ENCODE measurements at places on chromosomes 3 and 15. TPM values are rescaled to one million over a fixed set of nuclear protein-coding genes. Genes with fewer than 3 reads are reported as not detected.

NPAP1 gene
- total RNA-seq, result not detected

TMC3 gene
- total RNA-seq, result not detected

SLC38A3 gene
- total RNA-seq, result not detected

DNA sequence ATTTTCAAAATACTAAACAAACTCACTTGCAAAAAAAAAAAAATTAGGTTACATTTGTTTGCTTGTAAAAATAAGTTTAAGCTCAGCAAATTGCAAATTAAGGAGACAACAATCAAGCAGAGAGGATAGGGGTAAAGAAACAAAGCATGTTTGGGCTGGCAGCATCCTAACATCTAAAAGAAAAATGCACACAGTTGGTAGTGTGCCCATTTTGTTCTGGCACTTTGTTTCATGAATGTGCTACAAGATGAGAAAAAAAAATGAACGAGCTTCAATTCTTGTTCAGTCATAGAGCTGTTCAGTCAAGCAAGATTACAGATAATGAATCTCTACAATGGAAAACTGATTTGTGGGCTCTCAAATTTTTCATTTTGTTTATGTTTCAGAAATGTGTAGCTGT lies 17.7 kb upstream of the ZBBX start:
- no peak for DNase-seq

DNA sequence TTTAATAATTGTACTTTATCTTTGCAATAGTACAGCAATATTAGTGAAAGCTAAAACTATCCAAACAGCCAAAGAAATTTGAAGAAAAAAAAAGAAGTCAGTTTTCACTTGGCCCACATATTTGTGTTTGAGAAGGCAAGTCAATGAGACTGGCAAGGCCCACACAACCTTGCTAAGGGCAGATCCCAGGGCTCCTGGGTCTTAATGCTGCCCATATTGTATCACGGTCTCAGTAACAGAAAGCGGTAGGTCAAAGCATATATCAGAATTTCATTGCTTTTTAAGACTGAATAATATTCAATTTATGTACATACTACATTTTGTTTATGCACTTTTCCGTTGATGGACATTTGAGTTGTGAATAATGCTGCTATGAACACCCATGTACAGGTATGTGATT lies 262.0 kb upstream of the TOPAZ1 start:
- no peak for DNase-seq

DNA sequence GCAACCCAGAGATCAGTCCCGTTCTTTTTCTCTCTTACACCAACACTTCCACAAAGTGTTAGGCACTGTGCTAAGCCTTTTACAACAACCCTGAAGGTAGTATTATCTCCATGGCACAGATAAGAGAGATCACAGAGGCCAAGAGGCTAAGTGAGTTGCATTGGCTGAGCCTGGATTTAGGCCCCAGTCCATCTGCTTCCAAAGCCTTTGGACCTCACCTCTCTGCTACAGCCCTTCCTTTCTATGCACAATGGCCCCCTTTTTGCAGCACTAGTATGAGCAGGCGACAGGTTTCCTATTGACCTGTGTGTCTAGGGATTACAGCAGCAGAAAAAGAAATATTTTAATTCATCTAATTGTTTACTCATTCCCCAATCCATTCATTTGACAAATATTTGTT lies 76.2 kb downstream of the CRYGS start:
- no peak for DNase-seq

DNA sequence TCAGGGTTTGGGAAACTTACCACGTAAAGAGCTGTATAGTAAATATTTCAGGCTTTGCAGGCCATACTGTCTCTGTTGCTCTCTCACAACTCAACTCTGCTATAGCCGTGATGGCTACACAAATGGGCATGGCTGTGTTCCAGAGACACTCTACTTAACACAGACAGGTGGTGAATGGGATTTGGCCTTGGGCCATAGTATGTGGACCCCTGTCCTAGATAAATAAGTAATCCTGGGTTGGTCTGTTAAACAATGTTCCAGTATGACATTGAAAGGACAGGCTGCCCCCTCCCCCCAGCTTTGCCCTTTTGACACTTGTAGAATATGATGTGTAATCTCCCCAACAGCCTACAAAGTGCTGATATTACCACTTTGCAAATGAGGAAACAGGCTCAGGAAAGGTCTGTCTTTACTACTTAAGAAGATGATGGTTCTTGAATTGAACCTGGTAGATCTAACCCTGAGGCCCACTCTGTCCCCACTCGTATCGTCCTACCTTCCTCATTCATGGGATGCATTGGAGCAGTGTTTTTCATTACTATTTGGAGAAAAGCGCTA lies 38.4 kb downstream of the SLCO3A1 start:
- DNase-seq, result no peak

GRCh38 chr15:90910441-90911301 lies 7.6 kb downstream of the MAN2A2 start:
- no peak for DNase-seq

GRCh38 chr3:40504636-40505430 lies 1.0 kb upstream of the ZNF620 start:
- peak; percentile 93 for DNase-seq

DNA sequence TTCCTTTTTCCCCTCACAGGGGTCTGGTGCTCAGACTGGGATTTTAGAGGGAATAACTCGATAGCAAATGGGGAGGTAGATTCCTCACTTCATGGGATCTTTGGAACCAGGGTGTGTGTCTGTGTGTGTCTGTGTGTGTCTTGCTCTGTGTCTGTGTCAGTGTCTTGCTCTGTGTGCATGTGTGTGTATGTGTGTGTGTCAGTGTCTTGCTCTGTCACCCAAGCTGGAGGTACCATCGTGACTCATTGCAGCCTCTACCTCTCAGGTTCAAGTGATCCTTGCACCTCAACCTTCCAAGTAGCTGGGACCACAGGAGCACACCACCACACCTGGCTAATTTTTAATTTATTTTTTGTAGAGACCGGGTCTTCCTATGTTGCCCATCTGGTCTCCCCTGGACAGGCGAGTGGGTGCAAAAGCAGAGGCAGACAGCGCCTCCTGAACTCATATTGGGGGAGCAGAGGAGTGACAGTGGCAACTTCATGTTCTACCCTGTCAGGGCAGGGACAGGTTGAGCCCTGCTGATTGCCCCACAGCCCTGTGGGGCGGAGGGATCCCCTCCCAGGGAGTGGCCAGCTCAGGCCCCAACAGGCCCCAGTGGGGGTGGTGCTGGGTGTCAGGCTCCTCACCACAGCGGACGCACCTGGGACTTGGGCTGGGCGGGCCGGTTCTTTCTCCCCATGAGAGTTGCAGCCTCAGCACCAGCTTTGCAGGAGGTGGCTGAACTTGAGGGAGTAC lies 10.4 kb upstream of the SEMA4B start:
- DNase-seq, result no peak

DNA sequence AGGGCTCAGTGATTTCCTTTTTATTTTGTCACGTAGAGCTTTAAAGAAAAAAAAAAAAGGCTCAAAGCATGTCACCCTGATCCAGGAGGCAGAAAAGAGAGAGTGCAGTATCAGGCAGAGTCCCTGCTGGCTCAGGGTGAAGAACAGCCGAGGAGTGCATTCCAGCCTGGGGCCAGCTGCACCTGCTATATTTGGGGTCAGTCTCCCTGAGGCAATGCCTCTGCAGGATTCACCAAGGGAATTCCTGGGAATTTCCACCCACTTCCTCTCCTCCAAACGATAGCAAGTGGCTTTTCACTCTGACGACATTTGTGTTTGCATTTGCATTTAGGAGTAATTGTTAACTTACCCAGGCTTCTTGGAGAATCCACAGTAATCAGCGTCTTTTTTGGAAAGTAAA lies 202.9 kb upstream of the CTNNB1 start:
- no peak for DNase-seq

DNA sequence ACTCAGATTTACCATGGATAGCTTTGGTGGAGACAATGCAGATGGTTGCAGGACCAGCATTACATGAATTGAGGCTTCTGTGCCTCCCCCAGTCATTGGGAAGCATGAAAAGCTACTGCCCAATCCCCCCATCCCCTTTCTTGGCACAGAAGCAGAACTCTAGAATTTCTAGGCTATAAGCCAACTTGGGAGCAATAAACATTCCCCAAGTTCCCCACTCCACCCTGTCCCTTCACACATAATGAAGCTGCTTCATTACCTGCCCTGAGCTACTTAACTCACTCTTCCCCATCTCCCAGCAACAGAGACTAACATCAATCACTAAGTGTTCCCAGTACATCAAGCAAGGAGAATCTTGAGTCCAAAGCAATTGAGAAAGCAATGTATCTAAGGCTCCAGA lies 164.5 kb downstream of the RORA start:
- no peak for DNase-seq

DNA sequence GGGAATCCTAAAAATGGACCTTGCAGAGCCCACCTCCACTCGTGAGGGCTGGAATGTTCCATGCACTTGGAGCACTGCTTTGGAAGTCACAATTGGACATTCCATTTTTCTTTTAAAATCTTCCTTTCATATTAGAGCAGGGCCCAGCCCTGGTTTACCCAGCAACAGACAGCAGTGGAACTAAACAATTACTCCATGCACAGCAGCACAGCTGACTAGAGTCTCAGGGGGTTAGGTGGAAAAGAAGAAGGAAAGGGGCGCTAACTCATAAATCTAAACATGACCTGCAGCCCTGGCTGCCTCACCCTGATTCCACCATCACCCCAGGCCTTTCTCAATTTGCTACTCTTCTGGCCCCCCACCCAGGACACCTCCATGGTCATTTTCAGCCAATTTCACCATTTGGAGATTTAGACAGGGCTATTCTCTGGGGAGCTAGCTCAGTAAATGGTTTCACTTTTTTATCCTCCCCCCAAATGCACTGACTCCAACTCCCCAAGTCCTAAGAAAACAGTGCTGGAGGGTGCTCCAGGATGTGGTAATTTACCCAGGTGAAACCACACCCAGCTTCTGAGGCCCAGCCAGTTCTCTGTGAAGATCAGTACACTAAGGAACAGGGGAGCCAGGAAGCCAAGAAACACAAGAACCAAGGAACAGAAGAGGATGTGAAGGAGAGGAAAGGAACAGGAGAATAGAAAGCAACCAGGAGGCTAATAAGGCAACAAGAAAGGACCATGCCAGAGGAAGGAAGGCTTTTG lies 1.6 kb upstream of the LRRC31 start:
- DNase-seq, result no peak

- DNase-seq, result no peak
These were observed 95.8 kb upstream of the CGNL1 start for GRCh38 chr15:57280464-57280863.

- peak; percentile 50 for DNase-seq
These were observed 60.2 kb downstream of the DENND4A start for GRCh38 chr15:65731926-65732325.

- DNase-seq, result peak; percentile 83
These were observed 97.2 kb downstream of the TBC1D5 start for GRCh38 chr3:17645074-17645698.

- DNase-seq, result no peak
These were observed 199.3 kb upstream of the GOLIM4 start for GRCh38 chr3:168295027-168295426.

- no peak for DNase-seq
These were observed 324.8 kb upstream of the LRRFIP2 start for GRCh38 chr3:37499061-37499785.

GRCh38 chr15:83127547-83128150 lies 20.2 kb downstream of the TM6SF1 start:
- no peak for DNase-seq

DNA sequence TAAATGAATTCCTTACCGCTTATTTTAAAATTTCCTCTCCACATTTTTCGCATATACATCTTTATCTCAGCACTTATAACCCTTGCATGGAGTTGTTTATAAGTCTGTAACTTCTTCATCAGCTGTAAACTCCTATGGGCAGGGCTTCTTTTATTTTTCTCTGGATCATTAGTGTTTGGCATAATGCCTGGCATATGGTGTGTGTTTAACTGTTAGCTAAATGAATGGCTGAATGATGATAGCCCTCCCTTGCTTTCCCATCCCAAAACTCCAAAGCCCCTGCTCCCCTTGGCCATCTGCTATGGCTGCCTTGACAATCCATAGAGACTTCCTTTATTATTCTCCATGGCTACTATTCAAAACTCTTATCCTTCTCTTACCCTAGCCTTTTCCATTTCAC lies 48.1 kb upstream of the SEMA6D start:
- no peak for DNase-seq

DNA sequence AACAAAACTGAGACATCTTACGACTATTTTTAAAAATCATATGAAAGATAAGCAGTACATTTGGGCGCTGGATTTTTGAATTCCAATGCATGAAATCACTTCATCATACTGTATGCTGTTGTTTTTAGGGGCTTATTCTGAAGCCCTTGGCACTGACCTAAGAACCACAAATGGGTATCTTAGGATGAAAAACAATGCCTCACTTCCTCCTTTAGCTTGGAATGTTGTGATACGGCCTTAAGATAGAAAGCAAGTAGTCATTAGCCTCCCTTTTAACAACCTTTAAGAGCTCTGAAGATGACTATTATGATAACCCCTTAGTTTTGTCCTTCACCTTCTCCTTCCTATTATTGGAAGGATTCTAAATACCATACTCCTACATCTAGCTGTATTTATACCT lies 289.8 kb downstream of the ARPP21 start:
- DNase-seq, result peak; percentile 58

All from fibroblast of lung (primary cell).